Activated naive CD4-positive, alpha-beta T cell (primary cell): ENCODE measurements at places on chromosomes 11 and 22.

GRCh38 chr11:125320347-125321076, 156.0 kb downstream of the PKNOX2 start:
- DNase-seq, result no peak

GRCh38 chr22:36104988-36105387, 55.6 kb downstream of the APOL3 start:
- no peak for DNase-seq

- no peak for DNase-seq
These were observed 477.0 kb upstream of the CHORDC1 start for GRCh38 chr11:90699791-90700400.

DNA sequence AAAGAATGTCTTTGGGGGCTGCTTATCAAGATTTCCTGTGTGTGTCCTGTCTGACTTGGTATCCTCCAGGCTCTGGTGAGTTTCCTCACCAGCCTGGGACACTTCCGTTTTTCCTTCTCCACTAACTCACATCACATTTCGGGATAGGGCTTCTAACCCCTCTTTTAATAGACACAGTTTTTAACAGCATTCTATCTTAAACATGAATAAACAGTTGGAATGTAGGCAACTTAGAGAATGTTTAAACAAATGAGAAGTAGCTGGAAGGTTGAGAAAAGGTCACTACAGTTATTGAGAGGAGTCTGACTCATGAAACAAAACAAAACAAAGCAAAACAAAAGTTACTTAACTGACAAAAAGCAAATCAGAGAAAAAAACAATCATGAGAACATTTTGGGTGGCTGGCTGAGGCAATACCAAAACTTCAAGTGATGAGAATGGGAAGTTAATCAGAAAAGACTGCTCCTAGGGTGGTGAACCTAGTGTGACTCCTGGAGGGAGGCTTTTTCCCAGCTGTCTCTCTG, 64.7 kb upstream of the CTSC start:
- DNase-seq, result no peak
